ENCODE measurements at places on chromosomes 2 and 18. TPM values are rescaled to one million over a fixed set of nuclear protein-coding genes. Genes with fewer than 3 reads are reported as not detected.

DNA sequence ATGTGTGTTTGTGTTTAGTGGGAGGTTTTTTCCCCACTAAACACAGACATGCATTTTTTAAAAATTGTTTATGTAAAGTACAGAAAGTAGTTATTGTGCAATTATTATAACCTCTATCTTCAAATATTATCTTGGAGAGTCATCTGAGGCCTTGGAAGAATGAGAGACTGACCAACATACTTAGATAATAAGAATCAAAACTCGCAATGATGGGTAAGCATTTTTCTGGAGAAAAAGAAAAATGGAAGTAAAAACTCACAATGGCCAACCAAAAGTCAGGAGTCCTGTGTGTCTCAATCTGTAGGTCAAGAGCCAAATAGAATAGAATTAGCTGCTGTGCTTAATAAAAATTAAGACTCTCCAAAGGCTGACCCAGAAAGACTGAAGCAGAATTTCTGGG is 43.0 kb downstream of the MEMO1 start:
- no peak for DNase-seq

DNA sequence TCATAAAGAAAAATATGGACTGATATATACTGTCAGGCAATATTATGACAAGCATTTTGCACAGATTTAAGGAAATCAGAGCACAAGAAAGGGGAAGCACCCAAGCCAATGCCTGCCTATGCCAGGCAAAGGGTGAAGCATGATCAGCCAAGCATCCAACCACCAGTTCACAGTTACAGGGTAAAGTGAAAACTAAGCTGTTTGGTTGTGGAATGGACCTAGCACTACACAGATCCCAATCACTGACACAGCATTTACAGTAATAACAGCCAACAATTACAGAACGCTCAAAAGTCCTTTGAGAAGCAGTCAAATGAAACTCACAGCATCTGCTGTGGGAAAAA is 90.3 kb downstream of the SP3 start:
- no peak for DNase-seq

GRCh38 chr2:138176862-138177439 is 212.7 kb downstream of the HNMT start:
- DNase-seq = no peak

DNA sequence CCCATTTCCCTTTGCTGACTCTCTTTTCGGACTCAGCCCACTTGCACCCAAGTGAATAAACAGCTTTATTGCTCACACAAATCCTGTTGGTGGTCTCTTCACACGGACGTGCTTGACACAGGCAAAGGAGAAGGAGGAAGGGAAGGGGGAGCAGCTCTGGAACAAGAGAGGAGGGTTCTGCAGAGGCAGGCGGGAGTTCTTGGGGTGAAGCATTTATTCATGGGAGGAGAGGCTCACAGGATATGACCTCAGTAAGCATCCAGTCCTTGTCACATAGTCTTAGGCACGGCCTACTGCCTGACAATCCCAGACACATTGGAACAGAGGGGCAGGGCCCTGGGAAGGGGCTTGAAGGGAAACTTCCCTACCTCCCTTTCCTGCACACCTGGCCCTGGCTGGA is 171.7 kb upstream of the HS6ST1 start:
- DNase-seq = no peak

The PROM2 gene
- polyA plus RNA-seq = 48.8 TPM

The CLEC4F gene
- not detected for polyA plus RNA-seq

The IL36RN gene
- 0.46 TPM for polyA plus RNA-seq

DNA sequence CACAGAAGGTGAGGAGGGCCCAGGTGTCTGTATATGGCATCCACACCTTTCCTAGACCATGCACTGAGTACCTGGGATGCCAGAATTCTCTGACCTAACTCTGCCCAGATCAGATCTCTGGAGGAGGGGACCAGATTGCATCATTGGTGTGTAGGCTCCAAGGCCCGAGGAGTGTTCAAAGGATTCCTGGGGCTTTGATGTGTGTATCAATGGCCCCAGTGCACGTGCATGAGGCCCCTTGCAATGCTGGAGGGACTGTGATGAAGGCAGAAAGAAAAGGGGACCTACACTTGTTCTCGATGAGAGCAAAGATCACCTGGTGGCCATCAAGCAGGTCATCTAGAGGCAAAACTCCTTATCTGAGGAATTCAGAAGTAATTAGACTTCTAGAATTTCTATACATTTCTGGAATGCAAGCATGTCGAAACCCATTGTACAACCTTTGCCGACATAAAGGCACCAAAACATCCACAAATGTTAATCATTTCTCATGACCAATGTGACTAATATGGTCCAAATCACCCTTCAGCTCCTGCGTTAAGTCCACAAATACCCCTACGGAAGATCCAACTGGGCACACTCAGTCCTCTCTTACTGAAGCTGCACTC is 123.5 kb downstream of the CHST9 start:
- DNase-seq = no peak

Data from mammary epithelial cell (primary cell).